LNCaP clone FGC (cell line): ENCODE measurements at places on chromosomes 1 and 21.

DNA sequence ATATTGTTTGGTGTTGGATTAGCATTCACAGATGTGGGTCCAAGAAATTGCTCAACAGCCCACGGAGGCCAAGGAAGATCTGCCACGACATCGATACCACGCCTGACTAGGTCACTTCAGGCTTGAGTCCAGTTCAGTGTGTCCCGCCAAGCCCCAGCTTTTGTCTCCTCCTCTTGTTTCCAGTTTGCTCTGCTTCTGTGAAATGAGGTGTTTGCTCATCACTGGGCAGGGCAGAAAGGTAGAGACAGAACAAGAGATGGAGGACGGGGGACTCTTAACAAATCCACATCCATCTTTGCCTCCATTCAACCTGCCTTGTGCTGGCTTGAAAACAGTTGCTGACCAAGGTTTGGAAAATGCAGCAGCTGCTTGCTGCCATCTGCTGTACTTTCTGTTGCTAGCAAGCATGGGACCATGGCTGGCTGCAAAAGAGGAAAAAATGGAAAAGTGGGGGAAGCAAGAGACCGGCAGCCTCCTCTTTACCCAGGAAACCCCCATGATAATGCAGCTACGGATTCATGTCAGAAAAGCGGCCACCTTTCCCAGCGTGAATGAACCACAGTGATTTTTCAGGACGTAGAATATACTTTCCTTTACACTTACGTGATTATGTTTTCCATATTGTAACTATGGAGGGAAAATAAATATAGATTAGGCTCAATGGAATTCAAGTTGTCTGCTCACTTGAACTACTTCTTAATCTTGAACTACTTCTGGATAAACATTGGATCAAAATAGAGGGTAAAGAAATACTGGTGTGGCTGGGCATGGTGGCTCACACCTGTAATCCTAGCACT is 80.2 kb upstream of the GREM2 start:
- no peak for DNase-seq

- no peak for DNase-seq
These were observed 47.7 kb downstream of the UTP25 start for GRCh38 chr1:209875515-209875914.

- DNase-seq, result no peak
These were observed 6.2 kb upstream of the KIAA1614 start for GRCh38 chr1:180906511-180906910.

DNA sequence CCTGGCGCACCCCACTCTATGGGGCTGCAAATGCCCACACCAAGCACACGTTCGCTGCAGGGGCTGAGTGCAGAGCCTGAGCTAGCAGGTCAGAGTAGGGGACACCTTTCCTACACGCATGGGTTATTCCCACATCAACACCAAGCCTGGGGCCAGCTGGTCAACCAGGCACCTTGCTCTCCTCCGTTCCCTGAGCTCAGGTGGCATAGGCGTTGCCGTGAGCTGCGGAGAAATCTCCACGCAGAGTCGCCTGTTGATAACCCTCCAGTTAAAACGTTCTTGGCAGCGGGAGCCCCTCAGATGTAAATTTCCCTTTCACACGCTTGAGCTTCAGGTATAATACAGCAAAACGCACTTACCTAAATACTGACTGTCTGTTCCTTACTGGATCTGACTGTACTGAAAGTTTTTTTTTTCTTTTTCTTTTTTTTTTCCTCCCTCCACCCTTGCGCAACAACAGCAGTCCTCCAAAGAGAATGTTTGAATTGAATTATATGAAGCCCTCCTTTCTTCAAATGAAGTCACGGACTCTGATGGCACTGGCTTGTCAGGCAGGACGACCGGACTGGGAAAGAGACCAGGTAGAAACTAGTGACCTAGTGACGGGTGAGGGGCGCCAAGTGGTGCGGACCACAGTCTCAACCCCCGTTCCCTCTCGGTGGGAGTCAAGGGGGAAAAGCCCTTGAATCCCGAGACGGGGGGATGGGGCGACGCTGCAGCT is 2.1 kb downstream of the BRINP3 start:
- DNase-seq, result no peak

DNA sequence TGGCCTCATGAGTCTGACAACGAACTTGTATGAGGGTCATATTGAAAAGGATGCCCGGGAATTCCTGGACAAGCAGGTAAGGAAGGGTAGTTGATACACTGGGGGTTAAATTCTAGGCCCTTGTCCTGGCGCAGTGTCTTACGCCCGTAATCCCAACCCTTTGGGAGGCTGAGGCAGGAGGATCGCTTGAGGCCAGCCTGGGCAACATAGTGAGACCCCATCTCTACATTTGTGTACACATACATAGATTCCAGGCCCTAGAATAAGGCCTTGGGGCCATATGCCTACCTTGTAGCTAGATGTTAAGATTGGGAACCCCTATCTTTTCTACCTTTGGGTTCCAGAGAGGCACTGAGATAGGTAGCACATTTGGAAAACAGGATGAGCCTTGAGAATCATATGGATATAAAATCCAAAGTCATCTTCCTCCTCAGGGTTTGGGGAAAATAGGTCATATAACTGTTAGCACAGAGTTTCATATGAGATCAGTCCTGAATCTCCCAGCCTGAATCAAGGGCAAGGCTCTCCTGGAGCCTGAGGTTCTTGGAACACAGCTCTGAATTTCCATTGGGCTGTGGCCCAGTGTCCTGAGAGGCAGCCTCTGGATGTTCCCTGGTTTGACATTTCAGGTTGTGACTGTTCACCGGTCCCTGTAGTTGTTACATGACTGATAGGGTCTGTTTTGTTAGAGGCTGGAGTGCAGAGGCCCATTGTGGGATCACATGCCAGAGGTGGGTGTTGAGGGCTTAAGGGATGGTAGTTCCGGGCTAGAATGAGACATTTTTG is 104.4 kb downstream of the PIK3R3 start:
- no peak for DNase-seq
